Smooth muscle cell of the brain vasculature (primary cell): ENCODE measurements at places on chromosomes 1 and 21.

- no peak for DNase-seq
Observed at GRCh38 chr1:167673265-167673664, 43.2 kb downstream of the RCSD1 start.

DNA sequence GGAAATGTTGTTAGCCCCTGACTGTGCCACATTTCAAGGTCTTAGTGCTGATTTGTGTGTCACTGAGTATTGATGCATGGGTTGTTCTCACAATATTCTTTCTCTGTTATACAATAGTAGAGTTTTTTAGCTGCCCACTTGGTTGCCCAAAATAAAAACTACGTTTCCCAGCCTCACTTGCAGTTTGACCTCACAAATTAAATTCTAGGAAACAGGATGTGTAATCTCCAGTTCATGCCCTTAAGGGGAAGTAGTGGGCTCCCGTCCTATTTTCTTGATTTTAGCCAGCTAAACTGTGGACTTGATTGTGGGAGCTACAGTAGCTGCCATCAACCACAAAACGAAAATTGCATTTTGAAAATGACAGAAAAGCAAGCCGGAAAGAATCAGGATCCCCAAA, 27.3 kb upstream of the LAMC1 start:
- no peak for DNase-seq

DNA sequence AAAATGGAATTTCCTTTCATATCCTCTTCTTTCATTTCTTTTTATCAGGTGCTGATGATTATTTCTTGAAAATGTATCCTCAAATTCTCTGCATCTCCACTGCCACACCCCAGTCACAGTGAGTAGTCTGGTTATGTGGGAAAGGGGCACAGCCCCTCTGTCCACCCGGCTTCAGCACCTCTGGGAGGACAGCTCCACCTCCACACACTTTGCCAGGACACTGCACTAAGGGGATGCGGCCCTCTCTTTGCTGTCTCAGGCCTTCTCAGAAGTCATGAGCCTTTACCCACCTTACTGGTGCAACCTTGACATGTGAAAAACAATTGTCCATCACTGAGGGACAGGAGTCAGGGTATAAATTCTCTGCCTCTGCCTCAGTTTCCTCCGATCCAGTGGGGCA, 433.1 kb downstream of the PCP4 start:
- no peak for DNase-seq

DNA sequence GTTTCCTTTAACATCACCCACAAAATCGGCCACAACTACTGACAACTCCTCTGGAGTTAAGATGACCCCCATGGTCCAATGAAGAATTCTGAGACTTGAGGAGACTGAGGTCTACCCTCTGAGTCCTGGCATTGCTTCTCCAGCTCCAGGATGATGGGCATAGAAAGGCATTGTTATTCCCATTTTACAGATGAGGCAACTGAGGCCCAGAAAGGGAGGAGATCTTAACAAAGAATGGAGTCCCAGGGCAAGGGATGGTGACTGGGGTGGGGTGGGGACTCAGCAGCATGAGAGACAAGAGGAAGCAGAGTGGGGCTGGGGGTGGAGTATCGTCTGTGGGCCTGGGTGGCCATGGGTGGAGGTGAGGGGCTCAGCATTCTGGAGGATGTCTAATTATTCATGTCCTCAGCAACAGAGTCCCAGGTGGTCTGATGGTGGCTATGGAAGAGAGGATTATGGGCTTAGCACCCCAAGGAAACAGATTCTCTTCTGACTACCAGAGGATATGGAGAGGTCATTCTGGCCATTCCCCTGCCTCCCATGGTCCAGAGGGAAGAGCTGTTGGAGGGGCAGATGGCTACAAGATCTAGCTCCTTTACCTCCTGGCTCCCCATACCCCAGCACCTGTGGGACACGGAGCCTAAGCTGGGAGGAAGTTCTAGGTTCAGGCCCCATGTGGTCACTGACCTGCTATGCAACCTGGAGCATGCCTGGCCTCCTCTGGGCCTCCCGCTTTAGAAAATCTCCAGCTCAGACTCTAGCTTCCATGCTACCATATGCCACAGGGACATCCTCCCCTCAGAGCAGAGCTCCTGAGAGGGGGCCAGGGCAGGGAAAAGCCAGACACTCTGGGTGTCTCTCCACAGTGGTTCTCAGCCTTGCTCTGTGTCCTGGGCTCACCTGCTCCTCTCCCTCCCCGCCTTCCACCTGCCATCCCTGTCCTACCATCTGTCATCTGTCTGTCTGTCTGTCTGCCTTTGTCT, 37.4 kb upstream of the DMBX1 start:
- DNase-seq = no peak

DNA sequence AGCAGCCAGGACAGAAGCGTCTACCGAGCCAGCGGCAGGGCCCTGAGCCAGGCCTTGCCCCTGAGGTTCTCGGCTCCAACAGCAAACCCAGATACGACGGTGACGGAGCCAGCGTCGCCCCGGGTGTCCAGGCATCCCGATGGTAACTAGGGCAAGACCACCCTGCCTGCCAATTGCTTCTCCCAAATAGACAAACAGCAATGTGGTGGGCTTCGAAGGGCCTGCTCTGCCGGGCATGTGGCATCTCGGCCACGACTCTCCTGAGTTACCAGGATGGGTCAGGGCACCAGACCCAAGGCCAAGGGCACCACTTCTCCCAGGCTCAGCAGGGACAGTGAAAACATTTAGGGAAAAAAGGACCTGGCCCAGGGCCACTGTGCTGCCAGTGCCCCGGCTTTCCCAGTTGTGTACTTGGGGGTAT, 3.2 kb upstream of the ACTRT2 start:
- no peak for DNase-seq

- no peak for DNase-seq
Observed at GRCh38 chr1:239879321-239880170, 212.1 kb upstream of the FMN2 start.

- no peak for DNase-seq
Observed at GRCh38 chr1:205483372-205483771, 21.1 kb upstream of the CDK18 start.
